ENCODE measurements at places on chromosomes 12 and 14.

DNA sequence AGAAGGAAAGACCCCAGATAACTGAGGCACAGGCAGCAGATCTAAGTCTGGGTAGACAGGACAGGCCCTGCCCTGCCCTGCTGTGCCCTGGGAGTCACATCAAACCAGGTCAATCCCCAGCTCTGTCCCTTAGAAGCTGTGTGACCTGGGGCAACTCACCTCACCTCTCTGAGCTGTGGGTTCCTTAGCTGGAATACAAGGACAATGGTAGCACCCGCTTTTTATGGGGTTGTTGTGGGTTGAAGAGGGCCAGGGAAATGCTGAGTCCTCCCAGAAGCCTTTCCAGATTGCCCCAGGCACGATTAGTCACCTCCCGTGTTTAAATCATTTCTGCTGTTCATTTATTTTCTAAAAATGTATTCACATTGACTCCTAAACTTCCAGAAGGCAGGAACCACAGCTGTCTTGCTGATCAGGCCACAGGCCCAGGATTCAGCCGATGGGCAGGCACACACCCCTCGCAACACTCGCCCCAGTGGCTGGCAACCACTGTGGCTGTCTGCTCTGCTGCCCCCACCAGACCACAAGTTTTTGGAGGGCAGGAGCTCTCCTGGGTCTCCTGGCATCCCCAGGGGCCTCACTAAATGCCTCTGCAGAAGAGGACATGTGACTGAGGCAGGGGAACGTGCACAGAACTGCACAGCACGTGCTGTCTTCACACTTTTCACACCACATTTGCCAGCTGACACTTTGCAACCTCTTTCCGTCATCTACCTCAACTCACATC lies 3.0 kb downstream of the SELPLG start:
- DNase-seq: no peak

DNA sequence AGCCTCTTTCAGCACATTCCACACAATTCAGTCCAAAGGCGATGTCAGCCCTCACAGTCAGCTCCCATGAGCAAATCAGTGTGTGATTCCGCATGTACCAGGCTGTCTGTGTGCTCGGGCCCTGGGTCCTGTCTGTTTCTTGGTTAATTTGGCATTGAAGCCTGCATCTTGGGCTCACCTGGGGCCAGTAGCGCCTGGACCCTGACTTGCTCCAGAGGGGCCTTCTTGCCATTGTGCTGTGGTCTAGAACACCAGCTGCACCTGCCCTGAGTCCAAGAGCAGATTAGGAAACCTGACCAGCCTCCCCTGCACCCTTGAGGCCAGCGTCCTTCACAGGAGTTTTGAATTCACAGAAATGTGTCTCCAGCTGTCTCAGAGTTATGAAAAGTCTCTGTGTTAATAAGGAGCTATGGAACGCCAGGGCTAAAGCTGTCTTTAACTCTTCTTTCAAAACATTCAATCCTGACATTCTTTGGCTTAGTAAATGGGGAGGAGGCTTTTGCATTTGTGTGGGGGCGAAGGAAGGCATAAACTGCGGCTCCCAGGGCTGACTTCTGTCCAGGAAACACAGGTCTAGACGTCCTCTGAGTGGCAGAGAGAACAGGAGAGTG lies 102.2 kb downstream of the ARF6 start:
- no peak for DNase-seq

GRCh38 chr12:14979468-14979867 lies 6.6 kb downstream of the PDE6H start:
- DNase-seq: no peak

- no peak for DNase-seq
Measured at GRCh38 chr12:11953523-11953922, 117.2 kb upstream of the BCL2L14 start.

- no peak for DNase-seq
Measured at GRCh38 chr14:77143071-77143470, 1.5 kb upstream of the ZDHHC22 start.

Data from neuronal stem cell (in vitro differentiated cells).